Amygdala (tissue), 56 donors: ENCODE measurements at places on chromosomes 1 and 21.

DNA sequence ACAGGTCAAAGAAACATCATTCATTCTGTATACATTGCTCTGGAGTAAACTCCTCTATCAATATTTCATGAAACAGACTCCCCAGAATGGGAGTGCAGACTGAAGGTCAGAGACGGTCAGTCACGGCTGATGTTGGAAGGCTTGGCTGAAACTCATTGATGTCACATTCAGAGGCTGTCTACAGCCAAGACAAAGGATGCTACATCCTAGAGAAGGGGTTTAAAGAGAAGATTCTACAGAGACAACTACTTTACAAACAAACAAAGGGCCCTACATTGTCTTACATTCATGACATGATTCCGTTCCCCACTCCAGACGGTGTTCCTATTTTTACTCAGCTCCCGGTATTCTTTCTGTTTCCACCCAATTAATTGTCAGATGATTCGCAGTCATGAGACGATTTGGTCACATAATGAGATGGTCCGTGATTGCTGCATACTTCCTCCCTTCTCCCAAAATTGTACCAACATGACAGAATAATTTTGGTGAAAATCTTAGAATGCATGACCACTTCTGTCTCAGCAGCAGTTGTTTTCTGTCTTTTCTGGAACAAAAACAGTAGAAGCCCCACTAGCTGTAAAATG lies 73.8 kb upstream of the VAV3 start:
- DNase-seq = no peak

DNA sequence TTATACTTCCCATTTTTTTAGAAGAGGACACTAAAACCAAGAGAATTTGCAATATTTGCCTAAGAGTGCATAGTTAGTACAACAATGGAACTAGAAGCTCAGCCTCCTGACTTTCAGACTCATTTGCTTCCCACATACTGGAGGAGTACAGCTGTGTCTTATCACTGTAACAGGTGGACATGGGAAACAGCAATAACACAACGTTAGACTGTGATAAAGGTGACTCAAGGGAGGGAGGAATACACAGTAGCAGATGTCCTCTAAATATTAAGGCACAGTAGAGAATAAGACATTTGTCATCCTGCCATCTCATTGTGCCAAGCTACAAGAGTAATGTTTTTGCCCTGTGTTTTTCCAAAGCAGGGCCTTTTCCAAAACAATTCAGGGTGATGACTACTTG lies 55.4 kb upstream of the JAK1 start:
- no peak for DNase-seq

GRCh38 chr1:198780376-198780775 lies 141.5 kb downstream of the PTPRC start:
- no peak for DNase-seq

- peak; percentile 39 for DNase-seq
Measured at GRCh38 chr1:53091841-53092645, 30.0 kb downstream of the PODN start.

DNA sequence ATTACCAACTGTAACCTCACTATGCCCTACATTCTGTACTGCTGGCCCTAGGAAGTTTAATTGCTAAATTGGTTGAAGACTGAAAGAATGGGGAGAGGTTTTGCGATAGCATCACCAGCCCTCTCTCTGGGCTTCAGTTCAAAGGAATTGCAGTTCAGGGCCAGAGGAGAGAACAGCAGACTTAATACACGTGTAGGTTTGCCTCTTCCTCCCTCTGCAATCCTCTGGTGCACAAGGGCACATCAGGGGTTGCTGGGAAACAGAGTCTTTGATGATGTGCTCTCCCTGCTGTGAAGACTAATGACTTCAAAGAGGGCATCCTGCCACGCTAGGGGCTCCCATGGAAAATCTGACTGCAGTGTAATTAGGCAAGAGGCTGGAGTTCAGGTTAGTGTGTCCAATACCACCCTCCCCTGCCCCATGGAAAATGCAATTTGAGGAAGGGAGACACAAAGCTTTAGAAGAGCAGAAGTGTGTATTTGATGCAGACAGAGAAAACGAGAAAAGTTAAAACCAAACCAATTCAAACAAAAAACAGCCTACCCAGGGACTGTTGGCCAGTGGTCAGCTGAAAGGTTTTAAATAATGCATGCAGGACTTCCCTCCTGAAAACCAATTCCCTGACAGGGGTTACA lies 167.9 kb downstream of the ASTN1 start:
- DNase-seq = no peak

GRCh38 chr21:45113543-45113942 lies 39.2 kb downstream of the ADARB1 start:
- DNase-seq = no peak

DNA sequence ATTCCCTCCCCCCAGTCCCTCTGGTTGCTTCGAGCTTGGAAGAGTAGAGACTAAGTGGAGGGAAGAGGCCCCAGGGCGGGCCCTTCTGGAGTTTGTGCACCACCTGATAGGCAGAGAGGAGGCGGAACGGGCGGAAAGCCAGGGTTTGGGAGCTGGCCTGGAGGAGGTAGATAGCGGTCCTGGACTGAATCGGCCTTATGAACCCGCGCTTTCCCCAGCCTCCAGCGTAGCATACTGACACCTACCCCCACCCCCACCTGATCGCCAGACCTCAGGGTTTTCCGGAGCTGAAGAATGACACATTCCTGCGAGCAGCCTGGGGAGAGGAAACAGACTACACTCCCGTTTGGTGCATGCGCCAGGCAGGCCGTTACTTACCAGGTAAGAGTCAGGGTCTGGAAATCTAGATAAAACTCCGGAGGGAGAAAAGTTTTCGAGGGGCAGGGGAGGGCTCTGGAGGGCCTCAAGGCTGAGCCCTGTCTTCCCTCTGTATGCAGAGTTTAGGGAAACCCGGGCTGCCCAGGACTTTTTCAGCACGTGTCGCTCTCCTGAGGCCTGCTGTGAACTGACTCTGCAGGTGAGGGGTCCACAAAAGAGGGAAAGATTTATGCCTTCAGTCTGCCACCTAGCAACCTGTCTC lies 705 bp downstream of the UROD start:
- peak; percentile 47 for DNase-seq

- DNase-seq = no peak
Measured at GRCh38 chr1:117821774-117822482, 107.5 kb downstream of the GDAP2 start.
